Stimulated activated CD8-positive, alpha-beta memory T cell treated with anti-CD3 and anti-CD28 coated beads, Interleukin-7, amount 100 ng/mL, for 1 hour (primary cell): ENCODE measurements at places on chromosomes 12 and 14.

GRCh38 chr12:89571491-89572195, 45.8 kb upstream of the POC1B start:
- no peak for DNase-seq

GRCh38 chr12:49200919-49201594, 12.2 kb upstream of the TUBA1A start:
- no peak for DNase-seq

DNA sequence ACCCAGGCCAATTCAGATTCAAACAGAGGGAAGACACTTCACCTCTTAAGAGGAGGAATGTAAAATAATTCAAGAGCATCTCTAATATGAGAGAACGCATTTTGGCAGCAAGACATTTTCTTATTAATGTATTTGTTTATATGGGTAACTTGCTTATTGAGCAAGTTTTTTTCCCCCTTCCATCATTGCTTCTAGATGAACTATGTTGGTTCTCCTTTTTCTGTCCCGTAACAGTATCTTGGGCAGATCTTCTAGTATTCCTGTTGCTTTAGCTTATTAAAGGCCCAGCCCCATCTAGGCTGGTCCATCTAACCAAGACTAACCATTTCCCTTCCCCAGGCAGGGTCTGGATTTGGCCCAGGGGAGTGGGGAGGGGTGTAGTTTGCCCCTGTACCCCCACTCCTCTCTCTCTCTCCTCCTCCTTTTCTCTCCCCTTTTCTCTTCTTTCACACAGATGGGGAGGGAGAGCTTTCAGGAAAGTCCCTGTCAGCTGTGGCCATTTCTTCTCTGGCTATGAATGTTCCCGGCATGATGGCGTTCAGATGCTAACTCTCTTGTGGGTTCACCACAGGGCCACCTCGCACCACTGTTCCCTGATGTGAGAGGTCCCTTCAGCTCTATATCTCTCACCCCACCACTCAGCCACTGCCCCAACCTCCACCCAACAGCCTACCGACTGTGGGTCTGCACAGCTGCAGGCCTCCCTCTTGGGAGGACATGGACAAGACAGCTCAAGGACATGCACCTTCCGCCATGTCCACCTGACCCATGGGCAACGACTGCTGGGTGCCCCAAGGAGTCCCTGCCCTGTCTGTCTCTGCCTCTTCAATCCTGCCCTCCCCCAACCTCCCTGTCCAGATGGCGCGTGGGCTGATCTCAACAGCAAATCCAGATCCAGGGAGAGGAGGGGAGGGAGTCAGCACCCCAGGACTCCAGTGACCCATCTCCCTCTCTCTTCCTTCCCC, 15.8 kb upstream of the RPS6KL1 start:
- DNase-seq = no peak

- no peak for DNase-seq
Observed at GRCh38 chr14:33946679-33947476, 4.0 kb downstream of the EGLN3 start.

GRCh38 chr14:88352698-88353097, 29.6 kb upstream of the KCNK10 start:
- no peak for DNase-seq
